Fibroblast of gingiva (primary cell): ENCODE measurements at places on chromosomes 13 and 19.

DNA sequence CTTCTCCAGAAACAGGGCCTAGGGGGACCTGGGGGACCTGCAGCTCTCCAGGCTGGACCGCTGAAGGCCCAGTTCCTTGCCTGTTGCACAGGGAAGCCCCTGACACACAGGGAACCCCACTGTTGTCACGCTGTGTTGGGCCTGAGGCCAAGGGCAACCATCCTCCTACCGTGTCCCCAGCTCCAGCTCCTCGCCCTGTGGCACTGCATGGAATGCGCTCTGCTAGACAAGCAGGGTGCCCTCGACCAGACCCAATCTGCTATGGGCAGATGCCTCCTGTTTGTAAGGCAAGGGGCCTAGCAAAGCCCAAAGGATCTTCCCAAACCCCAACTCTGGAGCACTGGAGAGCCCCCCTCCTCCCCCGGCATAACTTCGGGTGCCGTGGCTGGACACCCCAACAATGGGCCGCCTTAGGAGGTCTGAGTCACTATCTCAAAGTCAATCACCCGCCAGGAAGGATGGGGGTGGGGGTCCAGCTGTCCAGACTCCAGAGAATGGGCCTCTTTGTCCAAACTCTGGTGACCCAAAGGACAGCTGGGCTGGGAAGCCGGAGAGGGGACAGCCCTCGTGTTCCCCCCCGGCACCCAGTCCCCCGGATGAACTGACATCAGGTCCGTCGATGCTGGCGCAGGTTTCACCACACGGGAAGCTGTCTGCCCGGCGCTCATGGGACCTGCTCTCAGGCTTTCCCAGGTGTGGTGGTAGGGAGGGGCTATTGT is 3.7 kb downstream of the BRSK1 start:
- DNase-seq = no peak

DNA sequence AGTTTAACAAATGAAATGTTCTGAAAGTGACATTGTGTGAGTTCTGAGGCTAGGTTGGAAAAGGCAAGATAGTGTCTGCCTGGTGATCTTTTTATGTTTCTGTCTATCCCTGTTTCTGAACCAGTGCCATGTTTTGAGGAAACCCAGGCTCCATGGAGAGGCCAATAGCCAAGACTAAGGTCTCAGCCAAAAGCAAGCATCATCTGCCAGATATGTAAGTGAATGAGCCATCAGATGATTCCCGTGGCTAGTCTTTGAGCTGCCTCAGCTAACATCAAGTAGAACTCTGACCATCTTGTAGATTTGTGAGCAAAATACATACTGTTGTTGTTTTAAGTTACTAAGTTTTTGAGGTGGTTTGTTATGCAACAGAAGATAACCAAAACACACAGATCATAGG is 19.6 kb upstream of the CCNA1 start:
- no peak for DNase-seq

DNA sequence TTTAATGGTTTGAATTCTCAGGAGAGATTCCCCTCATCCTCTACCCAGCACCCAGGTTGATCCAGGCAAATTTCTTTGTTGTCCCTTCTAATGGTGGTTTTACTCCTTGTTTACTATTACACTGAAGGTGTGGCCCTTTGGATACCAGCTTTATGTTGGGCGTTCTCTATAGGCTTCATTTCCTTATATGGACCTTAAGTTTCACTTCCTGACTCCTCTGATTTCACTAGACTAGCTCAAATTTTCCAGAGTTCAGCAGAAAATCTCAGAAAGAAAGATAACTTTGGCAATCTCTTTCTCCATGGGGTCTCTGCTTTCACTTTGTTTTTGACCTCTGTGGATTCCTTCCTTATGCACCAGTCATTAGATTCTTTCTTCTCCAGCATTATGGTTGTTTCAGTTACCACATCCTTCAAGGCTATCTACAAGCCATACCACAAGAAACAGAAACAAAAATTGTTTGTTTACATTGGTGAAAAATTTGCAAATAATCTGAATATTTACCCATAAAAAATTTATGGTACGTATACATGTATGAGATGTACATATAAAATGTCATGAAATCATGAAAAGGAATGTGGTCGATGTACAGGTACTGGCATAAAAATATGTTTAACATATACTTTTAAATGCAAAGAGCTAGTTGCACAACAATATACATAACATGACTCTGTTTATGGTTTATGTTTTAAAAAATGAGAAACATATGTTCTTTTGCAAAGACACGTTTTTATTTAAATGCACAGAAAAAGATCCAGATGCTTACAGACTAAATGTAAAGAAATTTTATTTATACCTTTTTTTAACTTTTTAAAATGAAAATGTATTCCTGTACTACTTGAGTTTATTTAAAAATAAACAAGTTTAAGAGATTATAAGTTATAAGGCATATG is 212.6 kb downstream of the LACC1 start:
- no peak for DNase-seq

- no peak for DNase-seq
Measured at GRCh38 chr13:26719356-26719945, 41.1 kb downstream of the GPR12 start.

DNA sequence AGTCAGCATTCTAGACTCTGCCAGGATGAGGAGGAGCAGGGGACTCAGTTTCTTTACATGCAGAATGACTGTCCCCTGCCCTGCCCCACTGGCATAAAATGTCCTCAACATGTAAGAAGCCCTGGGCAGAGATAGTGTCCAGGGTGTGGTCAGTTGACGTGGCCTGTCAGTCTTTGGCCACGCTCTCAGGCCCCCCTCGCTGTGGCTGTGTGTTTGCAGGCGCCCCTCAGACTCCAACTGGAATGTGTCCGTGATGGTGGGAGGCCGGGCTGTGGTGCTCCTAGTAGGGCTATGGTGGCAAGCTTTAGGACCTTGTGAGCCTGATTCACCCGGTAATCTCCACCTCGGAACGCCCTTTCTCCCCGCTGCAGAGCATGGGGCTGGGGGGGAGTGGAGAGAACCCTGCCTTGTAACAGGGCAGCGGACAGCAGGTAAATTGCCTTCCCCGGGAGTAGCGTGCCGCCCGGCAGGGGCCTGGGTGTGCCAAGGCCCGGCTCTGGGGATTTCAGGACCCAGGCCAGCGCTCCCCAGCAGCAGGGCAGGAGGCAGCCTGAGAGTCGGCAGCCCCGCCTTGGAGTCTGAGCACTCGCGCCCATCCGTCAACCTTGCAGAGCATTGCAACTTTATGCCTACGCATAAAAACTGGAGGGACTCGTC is 62.3 kb downstream of the CHST8 start:
- no peak for DNase-seq

- DNase-seq = no peak
Measured at GRCh38 chr13:27794921-27795717, 2.8 kb downstream of the GSX1 start.

GRCh38 chr19:44374789-44375188 is 18.3 kb upstream of the ZNF112 start:
- DNase-seq = no peak

- no peak for DNase-seq
Measured at GRCh38 chr13:62964522-62964921, 1548.9 kb upstream of the PCDH20 start.

- peak; percentile 95 for DNase-seq
Measured at GRCh38 chr13:109156181-109156935, 526.9 kb downstream of the MYO16 start.

DNA sequence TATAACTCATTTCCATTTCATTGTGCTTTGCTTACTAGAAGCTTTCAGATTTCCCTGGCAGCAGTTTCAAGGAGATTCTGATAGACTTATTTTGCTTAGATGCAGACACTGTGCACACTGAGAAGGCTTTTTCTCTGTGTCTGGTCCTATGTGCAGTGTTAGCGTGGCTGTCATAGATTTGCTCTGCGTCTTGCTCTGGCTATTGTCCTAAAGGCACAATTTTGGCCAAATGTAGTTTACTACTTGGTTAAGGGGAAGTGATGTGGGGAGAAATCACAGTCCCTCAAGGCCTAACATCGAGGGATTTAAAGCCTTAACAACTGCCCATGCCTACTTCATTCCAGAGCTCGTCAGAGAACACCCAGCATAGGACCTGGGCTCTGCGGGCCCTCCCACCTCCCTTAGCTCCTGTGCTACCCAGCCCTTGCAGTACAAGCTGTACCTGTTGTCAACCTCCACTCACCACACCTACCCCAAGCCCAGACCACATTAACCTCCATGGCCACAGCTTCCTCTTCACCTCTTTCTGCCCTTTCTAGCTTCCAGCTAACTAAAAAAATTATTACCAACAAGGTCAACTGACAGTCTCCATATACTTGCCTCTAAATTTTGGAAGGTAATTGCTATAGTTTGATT is 38.9 kb upstream of the KATNAL1 start:
- no peak for DNase-seq

DNA sequence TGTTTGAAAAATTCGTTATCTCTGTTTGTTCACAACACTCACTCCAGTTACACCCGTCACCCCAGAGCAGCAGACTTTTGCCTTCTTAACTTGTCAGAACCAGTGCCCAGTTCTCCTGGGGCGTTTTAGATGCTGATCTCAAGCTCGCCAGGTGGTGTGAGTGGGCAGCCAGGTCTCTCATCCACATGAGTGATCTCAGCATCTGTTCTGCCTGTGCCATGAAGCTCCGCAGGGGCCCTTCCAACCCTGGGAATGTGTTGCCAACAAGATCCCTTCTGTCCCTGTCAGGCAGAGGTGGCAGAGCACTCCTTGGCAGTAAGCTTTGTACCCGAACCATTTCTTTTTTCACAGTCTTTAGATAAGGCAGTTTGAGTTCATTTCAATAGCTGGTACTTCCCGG is 896.5 kb downstream of the UQCRFS1 start:
- no peak for DNase-seq

DNA sequence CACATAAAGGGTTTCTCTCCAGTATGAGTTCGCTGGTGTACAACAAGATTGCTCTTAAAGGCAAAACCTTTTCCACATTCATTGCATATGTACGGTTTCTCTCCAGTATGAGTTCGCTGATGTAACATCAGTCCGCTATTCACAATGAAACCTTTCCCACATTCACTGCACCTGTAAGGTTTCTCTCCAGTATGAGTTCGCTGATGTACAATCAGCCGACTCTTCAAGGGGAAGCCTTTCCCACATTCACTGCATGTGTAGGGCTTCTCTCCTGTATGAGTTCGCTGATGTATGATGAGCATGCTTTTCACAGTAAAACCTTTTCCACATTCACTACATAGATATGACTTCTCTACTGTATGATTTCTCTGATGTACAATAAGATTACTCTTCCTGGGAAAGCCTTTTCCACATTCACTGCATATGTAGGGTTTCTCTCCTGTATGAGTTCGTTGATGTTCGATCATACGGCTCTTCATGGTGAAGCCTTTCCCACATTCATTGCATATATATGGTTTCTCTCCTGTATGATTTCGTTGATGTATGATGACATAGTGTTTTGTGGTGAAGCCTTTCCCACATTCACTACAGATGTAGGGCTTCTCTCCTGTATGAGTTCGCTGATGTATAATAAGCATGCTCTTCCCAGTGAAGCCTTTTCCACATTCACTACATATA is 6.0 kb upstream of the ZNF614 start:
- DNase-seq = peak; percentile 4

DNA sequence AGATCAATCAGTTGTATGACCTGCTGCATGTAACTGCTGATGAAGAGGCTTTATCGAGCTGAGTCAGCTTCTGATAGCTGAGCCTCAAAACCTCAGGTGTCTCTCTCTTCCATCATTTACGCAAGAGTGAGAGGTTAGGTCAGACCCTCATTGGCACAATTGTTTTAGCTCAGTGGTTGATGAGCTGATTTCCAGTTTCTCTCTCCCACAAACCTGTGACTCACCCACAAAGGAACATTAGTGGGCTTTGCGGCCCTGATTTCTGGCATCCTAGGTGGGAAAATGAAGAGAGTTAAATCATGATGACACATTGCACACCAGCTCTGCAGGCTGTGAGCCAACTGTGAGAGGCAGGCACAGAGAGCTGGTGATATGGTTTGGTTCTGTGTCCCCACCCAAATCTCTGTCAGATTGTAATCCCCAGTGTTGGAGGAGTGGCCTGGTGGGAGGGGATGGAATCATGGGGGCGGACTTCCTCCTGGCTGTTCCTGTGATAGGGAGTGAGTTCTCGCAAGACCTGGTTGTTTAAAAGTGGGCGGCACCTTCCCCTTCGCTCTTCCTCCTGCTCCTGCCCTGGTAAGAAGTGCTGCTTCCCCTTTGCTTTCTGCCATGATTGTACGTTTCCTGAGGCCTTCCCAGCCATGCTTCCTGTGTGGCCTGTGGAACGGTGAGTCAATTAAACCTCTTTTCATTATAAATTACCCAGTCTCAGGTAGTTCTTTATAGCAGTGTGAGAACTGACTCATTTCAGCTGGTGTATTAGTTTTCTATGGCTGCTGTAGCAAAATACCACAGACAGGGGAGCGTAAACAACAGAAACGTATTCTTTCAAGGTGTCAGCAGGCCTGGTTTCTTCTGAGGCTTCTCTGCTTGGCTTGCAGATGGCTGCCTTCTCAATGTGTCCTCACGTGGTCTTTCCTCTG is 33.5 kb upstream of the TMTC4 start:
- no peak for DNase-seq

DNA sequence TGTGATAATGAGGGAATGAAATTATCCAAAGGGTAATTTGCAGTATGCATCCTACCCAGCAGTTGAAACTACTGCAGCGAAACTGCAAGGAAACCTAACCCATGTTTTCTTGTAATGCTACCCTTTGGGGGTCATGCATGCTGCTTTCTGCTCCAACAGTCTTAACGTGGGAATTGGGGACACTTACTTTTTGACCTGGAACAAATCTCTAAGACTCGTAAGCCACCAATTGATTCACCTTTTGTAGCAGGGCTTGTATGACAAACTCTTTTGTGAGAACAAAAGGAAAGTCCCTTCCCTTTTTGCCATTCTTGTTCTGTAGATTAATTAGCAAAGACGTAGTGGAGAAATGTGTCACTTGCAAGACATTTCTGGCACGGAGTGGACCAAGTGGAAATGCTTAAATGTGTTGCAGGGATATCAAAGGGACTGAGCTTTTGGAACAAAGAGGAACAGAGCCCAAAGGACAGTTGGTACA is 27.4 kb downstream of the LRCH1 start:
- no peak for DNase-seq

- DNase-seq = no peak
Measured at GRCh38 chr13:94129490-94129894, 350.0 kb downstream of the DCT start.

DNA sequence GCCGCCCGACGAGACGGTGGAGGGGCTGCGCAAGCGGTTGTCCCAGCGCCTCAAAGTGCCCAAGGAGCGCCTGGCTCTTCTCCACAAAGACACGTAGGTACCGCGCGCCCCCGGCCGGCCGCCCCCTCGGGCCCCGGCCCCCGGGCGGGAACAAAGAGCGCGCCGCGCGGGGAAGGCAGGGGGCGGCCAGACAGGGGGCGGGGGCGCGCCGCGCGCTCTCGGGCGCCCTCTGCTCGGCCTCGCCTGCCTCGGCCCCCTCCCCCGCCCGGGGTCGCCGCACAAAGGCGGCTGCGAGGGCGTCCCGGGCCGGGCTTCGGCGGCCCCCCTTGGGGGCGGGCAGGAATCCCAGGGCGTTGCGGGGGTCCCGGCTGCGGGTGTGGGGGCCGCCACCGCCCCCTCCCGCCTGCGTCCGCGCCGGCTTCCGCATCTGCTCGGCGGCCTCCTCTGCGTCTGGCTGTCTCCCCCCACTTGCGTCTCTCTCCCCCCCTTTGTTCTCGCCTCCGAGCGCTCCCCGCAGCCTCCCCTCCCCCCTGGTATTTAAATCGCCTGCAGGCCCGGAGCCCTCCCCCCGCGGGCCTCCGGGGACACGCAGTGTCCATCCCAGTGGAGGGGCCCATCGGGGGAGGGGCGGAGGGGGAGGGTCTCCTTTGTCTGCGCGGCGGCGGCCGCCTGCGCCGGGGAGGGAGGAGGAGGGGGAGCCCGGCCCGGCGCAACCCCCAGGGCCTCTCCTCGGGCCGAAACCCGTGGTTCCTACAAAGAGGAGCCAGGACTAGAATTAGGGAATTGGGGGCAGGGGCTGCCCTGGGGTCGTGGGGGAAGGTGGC is 2.3 kb downstream of the MIDN start:
- peak; percentile 78 for DNase-seq
